ENCODE measurements at places on chromosomes 2 and 18.

DNA sequence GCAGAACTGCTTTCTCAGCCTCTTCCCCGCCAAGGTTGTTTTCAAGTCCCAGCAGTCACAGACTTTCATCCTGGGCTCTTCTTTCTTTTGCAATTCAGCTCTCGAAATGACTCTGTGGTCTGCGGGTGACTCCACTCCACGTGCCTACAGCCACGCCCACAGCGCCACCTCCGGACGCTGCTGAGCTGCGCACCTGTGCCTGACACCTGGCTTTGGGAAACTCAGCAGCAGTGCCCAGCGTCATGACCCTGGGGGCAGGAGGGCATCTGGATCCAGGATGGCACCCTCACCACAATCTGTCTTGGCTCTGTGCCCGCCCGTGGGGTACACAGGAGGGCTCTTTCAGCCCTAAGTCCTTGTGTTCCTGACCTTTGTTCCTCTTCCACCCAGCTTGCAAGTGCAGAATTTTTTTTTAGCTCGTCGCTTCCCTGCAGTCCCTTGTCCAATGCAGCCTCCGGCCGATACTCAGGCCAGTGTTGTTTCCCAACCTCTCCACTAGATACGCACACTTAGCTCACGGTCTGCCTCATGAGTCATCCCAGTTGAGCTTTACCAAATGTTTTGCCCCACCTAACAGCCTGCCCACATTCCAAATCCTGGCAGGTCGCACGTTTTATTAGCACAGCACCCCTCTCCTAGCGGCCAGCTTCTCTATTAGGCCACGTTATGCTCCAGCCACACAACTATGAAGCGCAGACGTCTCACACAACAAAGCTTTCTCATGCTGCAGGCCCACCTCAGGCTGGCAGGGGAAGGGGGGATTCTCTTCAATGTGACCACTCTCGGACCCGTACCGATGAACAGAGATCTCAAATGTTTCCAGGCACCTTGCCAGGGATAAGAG, 6.5 kb upstream of the CAPN10 start:
- DNase-seq: no peak

GRCh38 chr2:15472133-15472532, 89.0 kb downstream of the NBAS start:
- DNase-seq: no peak

- DNase-seq: no peak
Measured at GRCh38 chr2:140734992-140735391, 1395.8 kb downstream of the LRP1B start.

- DNase-seq: no peak
Measured at GRCh38 chr2:61853086-61853846, 594 bp downstream of the FAM161A start.

- no peak for DNase-seq
Measured at GRCh38 chr2:104443145-104443544, 410.8 kb upstream of the POU3F3 start.

DNA sequence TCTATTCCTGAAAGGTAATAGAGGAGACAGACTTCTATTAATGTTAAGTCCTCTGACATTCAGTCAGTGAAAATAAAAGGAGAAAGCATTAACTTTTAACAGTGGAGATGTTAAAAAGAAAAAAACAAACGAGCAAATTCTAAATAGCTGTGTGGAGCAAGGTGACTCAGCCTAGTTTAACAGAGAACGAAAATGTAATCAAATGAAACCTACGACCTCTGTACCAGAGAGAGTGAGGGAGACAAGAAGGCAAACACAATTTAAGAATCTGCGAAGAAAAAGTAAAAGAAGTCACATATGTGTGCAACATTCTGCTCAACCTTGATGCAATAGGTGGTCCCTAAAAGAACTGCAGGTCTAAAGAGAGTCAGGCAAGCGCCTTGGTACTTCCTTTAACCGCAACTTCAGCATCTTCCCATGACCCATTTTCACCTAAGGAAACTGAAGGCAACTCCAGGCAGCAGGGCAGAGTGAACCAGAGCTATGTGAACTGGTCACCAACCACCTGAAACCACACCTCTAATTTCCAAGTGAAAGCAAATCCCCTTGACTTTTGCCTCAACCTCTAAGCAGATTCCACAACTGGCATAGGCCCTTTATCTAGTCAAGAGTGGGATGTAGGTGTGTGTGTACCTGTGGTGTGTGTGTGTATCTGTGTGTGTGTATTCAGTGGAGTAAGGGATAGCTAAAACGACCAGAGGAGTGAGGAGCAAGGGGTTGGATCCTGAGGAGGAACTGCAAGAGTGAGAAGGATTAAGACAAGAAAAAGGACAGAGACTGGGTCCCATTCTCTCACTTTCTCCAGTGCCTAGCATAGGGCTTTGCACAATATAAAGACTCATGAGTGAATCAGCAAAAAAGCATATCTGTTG, 43.0 kb downstream of the FIGN start:
- DNase-seq: no peak

DNA sequence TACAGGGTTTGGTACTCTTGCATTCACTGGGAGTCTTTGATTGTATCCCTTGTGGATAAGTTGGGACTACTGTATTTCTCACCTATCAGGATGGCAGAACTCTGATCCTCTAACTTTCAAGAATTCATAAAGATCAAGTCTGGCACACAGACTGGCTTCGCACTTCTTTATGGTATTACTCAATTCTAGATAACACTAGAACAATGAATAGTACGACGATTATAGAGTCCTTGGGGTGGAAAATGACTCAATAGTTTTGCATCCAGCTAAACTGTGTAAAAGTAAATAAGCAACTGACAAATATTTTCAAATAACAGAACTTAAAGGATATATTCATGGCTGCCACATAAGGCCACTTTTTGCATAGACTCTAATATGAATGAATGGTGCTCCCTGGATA, 103.4 kb upstream of the MEX3C start:
- no peak for DNase-seq

- no peak for DNase-seq
Measured at GRCh38 chr2:192307530-192307929, 112.8 kb upstream of the TMEFF2 start.

DNA sequence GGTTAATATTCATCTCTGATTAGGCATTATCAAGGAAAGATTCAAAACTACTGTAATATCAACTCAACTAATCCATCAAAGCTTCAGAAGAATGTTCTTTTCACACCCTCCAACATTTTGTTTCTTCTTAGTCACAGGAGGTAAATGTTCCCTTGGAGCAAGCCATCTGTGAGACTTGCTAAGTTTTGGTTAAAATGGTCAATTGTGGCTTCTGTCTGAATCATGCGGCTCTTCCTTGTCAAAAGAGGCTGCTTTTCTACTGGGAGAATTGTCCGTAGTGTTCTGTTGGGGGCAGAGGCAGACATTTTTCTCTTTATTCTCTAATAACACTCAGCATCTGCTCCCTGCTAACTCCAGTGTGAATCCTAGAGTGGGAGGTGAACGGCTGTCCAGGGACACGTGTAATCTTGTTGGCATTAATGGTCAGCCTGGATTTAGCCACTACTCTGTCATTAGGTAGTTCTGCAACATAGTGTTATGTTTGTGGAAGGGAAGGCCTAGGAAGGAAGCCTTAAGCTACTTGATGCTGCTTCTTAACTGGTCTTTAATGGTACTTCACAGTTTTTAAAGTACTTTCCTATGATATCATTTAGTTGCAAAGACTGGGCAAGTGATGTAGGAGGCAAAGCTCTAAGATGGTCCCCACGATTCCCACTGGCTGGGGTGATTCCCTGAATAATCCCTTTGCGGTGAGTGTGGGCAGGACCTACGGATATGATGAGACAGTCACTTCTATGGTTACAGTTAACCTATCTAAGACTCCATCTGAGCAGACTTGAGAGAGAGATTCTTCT, 22.6 kb upstream of the FAP start:
- no peak for DNase-seq

DNA sequence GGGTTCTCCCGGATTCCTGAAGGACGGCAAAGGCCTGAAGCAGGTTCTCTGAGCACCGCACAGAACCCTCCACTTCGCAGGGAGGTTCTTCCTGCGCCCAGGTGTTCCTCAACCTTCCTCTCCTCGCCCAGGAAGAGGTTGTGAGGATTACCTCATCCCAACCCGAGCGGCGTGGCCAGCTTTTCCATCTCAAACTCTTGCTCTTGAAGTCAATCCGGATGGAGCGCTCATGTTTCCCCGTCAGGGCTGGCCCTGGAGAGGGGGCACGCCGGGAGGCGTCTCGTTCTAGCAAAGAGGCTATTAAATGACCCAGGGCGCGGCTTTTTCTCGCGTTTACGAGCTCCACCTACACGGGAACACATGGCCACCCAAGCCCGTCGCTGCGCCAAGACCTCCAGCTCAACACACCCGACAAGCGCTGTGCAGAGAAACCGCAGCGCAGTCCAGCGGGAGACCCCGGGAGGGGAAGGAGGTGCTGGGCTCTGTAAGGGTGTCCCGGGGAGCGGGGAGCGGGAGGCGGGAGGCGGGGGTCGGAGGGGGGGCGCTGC, 540 bp upstream of the RAB10 start:
- DNase-seq: peak; percentile 91

DNA sequence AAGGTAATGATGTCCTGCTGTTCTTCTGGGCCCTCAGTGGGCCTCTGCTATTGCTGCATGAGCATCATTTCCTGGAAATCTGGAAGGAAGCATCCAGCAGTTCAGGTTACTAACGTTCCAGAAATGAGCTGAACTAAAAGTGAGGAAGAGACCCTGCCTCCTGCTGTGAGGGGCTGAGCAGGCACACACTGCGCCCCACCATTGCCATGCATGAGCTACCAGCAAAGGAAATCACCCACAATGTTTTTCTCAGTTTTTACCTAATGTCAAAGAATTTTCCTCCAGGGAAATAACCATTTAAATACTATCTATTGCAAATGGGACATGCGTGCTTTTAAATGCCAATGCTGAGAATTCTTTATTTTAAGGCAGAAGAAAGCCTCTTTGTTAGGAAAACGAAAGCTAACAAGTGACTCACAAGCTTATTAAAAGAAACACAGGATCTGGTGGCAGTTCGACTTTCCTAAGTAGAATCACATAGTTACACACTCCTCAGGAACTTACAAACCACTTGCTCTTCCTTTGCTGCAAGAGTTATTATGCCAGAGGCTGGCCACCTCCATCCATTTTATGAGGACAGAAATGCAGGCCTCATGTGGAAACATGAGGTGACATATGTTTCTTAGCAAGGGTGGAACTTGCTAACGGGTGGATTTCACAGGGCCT, 152.6 kb upstream of the TTC39C start:
- DNase-seq: no peak

DNA sequence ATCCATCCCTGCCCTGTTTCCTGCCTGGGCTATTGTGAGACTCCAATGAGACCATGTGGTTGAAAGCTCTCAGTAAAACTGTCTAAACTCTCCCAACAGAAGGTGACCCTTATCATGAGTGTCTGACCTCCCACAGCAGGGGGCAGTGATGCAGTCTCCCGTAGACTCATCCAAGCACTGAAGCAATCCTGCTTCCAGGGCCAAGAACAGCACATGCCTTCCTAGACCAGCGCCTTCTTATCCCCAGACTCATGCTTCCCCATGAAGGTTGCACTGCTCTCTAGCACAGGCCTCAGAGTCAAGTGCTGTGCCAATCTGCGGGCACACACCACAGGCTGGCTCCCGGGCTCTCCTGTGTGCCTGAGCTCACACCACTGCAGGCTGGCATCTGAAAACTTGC, 112.3 kb downstream of the TNS1 start:
- no peak for DNase-seq

GRCh38 chr2:200378652-200379290, 72.3 kb downstream of the SPATS2L start:
- DNase-seq: no peak

DNA sequence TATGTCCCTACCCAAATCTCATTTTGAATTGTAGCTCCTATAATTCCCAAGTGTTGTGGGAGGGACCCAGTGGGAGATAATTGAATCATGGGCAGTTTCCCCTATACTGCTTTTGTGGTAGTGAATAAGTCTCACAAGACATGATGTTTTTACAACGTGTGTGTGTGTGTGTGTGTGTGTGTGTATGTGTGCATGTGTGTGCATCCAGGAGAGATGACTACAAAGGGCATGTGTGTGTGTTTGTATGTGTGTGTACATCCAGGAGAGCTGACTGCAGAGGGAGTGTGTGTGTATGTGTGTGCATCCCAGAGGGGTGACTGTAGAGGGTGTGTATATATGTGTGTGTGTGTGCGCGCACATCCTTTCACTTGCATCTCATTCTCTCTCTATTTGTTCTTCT, 86.7 kb downstream of the KCNS3 start:
- no peak for DNase-seq

DNA sequence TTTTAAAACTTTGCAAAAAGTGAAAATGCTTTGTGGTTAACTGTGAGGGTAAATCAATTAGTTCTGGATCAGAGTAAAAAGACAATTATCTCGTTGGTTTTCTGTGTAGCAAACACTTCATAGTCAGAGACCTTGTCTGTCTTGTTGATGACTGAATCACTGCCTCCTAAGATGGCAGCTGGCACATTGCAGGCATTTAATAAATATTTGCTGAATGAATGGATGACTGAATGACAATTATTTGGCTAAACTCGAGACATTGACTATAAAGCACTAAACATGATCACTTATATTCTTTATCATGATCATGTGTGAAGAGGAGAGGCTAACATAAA, 96.2 kb downstream of the MAIP1 start:
- DNase-seq: no peak

Data from suprapubic skin (tissue), 4 donors.